ENCODE measurements at places on chromosomes 12 and 14.

DNA sequence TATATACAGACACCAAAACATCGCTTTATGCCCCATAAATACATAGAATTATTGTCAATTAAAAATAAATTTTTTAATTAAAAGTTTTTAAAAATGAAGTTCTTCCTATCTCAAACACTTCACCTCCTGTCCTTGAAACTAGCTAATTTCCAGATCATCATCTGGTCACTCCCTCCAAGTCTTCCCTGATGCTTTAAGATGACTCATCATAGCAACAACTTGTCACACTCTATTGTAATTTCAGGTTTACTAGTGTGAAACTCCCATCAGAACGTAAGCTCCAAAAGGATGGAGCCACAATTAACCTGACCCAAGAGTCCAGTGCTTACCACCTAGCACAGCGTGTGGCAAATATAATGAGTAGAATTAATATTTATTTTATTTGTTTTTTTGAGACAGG is 16.3 kb downstream of the GXYLT1 start:
- no peak for DNase-seq

DNA sequence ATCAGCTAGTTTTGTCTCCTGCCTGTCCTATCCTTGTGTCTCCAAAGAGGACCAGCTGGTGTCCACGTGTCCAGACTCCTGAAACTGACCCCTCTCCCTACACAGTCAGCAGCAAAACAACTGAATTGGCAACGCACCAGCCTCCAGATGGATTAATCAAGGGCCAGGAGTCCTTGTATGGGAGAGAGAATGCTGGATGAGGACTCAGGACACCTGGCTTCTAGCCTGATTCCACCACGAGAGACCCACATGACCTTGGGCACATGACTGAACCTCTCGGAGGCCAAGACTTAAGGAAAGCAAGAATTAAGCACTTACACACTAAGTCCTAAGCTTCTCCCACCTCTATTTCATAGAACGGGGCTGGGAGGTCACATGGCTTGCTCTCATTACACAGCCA is 60.4 kb upstream of the CMKLR1 start:
- no peak for DNase-seq

DNA sequence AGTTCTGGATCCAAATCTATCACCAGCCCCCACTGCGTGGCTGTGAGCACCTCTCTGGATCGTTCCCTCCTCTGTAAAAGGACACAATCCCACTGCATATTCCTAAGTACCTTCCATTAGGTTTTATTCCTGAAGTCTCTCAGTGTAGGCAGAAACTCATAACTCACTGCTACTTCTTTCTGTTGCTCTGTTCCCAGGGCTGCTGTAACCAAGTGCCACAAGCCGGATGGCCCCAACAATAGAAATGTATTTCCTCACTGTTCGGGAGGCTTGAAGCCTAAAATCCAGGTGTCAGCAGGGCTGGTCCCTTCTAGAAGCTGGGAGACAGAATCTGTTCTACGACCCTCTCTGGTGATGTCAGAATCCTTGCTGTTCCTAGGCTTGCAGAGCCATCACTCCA is 24.9 kb downstream of the FOXN3 start:
- DNase-seq: no peak

- no peak for DNase-seq
Measured at GRCh38 chr12:123645878-123646277, 12.2 kb downstream of the GTF2H3 start.

DNA sequence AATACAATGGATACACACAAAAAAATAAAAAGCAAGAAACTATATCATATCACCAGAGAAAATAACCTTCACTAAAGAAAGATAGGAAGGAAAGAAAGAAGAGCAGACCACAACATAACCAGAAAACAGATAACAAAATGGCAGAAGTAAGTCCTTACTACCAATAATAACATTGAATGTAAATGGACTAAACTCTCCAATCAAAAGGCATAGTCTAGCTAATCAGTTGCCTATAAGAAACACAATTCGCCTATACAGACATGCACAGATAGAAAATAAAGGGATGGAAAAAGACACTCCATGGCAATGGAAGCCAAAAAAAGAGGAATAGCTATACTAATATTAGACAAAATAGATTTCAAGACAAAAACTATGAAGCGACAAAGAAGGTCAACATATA is 8.9 kb upstream of the TAS2R30 start:
- no peak for DNase-seq
